OCI-LY7 (cell line): ENCODE measurements at places on chromosomes 2 and 18. TPM values are rescaled to one million over a fixed set of nuclear protein-coding genes. Genes with fewer than 3 reads are reported as not detected.

DNA sequence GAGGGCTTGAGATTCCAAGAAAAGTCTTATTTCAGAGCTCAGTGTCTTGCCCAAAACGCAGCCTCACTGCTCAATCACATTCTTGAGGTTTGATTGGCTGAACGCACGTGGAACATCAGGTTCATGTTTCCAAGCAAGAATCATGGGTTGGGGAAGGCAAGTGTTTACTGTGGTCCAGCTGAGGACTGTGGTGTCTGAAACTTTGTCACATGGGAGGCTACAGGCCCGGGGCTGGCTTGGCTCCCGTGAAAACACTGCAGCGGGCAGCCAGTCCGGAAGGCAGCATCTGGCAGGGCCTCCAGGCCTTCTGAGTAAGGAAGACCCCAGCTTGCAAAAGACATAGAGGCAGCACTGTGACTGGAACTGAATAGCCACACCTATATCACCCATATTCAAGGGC, 84.7 kb downstream of the POLR1A start:
- DNase-seq: no peak

DNA sequence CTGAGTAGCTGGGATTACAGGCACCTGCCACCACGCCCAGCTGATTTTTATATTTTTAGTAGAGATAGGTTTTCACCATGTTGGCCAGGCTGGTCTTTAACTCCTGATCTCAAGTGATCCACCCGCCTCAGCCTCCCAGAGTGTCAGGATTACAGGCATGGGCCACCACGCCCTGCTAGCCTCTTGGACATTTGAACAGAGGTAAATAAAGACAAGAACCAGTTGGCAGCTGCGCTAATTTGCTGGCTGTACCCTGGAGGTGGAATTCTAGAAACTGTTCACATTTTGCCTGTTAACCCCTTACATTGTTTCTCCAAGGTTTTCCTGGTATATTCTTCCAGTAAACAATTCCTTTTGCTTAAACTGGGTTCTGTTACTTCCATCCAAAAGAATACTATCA, 132.9 kb downstream of the CDH2 start:
- no peak for DNase-seq

DNA sequence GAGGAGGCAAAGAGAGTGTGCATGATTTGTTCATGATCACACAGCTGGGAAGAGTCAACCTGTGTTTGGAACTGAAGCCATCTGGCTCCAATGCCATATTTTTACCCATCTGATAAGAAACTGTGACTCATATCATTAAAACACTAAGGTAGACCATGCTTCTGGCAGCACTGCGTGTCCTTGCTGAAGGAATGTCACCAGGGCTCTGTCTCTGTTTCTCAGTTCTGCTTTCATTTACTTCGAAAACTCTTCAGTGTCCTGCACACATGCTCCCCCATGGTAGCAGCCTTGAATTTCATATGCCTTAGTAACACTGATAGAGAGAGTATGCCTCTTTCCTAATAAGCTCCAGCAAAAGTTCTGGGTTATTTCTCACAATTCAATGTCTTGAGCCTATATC, 830.4 kb downstream of the DCDC2C start:
- DNase-seq: no peak

Gene PAX3
- not detected in 2 replicates for total RNA-seq

Gene SNED1
- 13.6 and 15.3 TPM in 2 replicates for total RNA-seq

Gene DTNA
- not detected in 2 replicates for total RNA-seq

Gene HOXD11
- total RNA-seq: not detected in 2 replicates

DNA sequence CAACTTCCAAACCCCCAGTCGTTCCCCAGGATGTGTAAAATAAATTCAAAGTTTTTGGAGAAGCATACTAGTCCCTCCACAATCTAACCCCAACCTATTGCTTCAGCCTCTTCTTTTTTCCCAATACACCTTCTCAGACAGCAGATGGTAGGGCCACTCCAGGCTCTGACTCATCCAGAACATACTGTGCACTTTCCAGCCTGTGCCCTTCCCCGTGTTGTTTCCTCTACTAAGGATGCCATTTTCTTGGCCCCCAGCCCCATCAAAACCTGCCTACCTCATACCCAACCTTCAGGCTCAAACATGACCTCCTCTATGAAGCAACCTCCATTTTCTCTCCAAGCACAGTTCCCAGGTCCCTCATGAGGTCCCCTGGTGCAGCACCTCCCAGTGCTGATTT, 669.3 kb downstream of the BCL11A start:
- no peak for DNase-seq

GRCh38 chr2:75524276-75524911, 36.3 kb downstream of the EVA1A start:
- no peak for DNase-seq

Gene NR4A2
- 0.13 and 0.59 TPM in 2 replicates for total RNA-seq

DNA sequence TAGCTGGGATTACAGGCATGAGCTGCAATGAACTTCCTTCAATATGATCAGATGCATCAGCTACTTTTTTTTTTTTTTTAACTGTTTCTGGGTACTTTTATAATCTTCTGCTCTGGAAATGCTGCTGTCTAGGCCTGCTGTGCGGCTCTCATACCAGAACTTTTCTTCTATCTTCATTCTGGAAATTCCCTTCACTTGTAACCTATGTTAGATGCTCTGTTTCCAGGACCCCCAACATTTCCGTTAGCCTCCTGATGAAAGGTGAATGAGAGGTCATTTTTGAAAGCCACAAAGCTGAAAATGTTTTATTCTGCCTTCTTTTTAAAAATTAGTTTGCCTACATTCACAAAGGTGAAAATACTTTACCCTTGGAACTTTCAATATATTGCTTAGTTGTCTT, 8.6 kb downstream of the AGFG1 start:
- no peak for DNase-seq

GRCh38 chr2:18262601-18263000, 297.9 kb downstream of the RDH14 start:
- DNase-seq: no peak

Gene KCNK3
- not detected in 2 replicates for total RNA-seq

Gene IL1RN
- not detected in 2 replicates for total RNA-seq

Gene ABCG5
- total RNA-seq: not detected in 2 replicates

- DNase-seq: no peak
Measured at GRCh38 chr18:8496186-8496585, 113.1 kb upstream of the RAB12 start.

Gene TWIST2
- not detected in 2 replicates for total RNA-seq

Gene RGPD3
- total RNA-seq: not detected in 2 replicates

GRCh38 chr2:162967147-162967546, 128.6 kb upstream of the KCNH7 start:
- DNase-seq: no peak

Gene NGEF
- total RNA-seq: 0.82 TPM in 1 of 2 replicates, not detected in the other

DNA sequence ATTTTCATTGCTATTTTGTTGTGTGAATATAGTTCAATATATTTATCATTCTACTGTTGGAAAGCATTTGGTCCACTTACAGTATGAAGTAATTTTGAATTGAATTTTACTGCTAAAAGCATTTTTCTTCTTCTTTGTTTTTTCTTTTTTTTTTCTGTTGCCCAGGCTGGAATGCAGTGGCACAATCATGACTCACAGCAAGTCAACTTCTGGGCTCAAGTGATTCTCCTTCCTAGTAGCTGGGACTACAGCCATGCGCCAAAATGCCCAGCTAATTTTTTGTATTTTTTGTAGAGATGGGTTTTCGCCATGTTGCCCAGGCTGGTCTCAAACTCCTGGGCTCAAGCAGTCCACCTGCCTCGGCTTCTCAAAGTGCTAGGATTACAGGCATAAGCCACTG, 2.4 kb upstream of the ETAA1 start:
- DNase-seq: no peak

Gene FER1L5
- not detected in 2 replicates for total RNA-seq

DNA sequence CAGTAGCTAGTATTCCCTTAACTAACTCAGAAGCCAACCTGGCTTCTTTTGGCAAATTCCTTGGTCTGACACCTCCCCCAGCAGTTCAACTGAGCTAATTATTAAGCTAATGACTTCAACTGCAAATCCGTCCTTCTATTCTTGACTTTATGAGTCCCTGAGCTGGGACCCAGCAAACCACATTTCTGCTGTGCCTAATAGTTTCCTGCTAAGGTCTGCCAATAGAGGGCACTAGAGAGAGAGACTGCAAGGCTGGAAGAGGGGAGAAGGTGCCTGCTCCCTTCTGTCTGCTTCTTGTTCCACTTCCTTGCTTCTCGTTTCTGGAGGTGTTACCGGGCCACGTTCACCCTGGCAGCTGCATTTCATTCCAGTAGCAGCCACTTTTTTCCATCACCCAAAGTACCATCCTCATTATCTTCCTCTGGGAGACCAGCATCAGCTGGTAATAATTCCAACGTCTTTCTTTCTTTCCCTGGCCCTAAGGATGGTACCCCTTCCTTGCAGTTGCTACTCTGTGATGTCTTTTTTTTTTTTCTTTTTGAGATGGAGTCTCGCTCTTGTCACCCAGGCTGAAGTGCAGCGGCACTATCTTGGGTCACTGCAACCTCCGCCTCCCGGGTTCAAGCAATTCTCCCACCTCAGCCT, 352.0 kb downstream of the TNS1 start:
- DNase-seq: peak; percentile 44

GRCh38 chr2:206343816-206344215, 69.4 kb downstream of the ZDBF2 start:
- DNase-seq: no peak

Gene PRKAG3
- total RNA-seq: not detected in 2 replicates

DNA sequence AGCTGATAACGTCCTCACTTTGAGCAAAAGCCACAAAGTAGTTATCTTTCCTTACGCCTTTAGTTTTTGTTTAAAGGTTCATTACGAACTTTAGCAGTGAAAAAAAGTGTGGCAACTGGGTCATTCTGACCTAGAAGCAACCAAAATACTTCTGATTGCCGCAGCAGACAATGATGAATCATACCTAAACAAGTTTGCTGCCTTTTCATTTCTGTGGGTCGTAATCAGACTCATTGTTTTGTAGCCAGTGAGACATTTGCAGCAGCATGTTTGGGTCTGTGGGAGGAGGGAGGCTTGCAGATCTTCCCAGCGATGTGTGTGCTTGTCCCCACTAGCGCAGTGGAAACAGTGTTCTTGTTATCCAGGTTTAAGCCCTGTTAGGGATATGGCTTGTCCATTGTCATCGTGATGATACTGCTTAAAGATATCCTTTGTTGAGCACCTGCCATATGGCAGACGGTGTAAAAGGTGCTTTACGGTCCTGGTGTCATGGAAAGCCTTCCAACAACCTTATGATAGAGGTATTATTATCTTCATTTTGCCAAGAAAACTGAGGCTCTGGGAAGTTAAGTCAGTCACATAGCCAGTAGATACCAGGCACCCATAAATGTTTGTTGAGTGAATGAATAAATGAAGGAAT, 1.3 kb upstream of the GREB1 start:
- no peak for DNase-seq

Gene MFSD6
- total RNA-seq: 19.5 and 23.1 TPM in 2 replicates

DNA sequence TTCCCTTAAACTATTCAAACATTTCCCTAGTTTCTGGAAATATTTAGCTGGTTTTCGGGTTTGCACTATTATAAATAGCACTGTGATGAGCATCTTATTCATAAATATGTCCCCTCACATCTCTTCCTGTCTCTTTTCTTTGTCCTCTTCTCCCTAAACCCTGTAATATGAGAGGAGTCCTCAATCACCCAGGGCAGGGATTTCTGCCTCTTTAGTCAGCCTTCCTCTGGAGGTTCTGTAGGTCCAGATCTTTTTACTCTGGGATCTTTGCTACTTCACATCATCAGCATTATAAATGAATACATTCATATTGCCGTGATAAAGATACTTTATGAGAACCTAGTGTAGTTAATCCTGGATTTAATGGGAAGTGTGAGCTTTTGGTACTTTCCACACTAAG, 87.9 kb upstream of the TTN start:
- no peak for DNase-seq

Gene TUBB8B
- not detected in 2 replicates for total RNA-seq

- no peak for DNase-seq
Measured at GRCh38 chr18:48540251-48541025, 1.6 kb downstream of the CTIF start.

DNA sequence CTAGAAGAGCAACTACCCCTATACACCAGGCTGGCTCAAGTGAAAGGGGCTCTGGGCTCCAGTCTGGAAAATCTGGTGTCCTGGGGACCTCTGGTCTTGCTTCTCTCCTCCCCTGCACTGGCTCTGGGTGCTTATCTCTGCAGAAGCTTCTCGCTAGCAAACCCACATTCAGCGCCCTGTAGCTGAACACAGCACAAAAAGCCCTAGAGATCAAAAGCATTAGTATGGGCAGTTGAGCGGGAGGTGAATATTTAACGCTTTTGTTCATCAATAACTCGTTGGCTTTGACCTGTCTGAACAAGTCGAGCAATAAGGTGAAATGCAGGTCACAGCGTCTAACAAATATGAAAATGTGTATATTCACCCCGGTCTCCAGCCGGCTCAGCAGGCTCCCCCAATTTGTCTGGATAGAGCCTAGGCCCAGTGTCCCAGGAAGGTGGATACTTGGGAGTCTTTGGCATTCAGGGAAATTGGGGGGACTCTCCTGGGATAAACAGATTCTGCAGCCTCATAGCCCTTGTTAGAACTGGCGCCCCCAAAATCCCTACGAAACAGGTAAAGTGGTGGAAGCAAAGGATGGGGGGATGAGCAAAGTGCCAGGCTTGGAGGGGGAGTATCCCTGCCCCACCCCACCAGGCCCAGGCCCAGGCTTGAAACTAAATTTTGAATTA, 2.5 kb upstream of the HOXD4 start:
- no peak for DNase-seq

DNA sequence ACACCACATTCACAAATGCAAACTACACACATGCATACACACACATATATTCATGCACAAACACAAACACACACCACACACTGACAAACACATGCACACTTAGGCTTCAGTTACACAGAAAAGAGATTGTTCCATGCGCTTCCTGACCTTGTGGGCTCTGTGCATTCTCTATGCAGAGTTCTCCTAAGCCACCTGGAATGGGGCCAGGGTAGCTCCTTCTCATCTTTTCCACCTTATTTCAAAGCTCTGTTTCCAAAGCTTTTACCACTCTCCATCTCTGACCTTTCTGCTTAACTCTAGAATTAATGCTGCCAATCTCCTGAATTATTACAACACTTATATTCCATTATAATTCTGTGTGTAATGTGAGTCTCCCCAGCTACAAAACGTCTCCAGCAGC, 522.3 kb upstream of the MYT1L start:
- no peak for DNase-seq

DNA sequence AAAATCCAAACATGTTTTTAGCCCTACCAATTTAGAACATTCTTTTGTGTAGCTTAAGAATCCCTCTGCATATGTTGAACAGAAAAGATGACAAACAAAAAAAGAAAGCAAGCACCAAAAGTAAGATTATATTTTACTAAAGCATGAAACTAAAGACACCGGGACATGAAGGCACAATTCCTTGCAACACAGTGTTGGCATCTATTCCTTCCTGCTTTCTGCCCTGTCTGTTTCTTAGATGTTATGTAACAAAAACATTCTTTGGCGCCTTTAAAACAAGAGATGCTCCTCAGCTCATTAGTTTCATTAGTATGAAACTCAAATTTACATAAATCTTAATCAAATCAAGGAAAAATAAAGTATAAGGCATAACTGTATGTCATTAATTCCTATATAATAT, 106.6 kb downstream of the TMEM131 start:
- DNase-seq: no peak

- no peak for DNase-seq
Measured at GRCh38 chr2:226623587-226624368, 175.8 kb downstream of the IRS1 start.

Gene CNGA3
- not detected in 2 replicates for total RNA-seq

Gene C2orf74
- total RNA-seq: 9.3 and 11.5 TPM in 2 replicates

Gene IL1R2
- not detected in 2 replicates for total RNA-seq
